Iris pigment epithelial cell (primary cell): ENCODE measurements at places on chromosomes 2 and 18.
A peak's percentile ranks its signal among the peaks of the same experiment; 100 is the strongest.

DNA sequence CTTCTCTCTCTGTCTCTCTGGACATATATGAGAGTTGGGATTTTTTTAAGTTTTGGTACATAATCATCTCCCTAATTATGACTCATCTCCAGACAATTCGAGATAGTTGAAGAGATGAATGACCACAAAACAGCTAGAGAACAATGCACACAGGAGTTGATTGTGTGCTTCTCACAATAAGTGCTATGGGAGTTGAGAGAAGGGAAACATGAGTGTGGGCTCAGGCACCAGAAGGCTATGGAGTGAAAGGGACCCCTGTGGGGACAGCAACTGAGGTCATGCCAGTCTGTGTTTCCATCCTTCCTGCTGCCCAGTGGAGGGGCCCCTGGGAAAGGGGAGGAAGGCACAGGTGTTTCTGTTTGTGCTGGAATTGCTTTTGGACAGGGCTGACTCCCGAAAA is 6.5 kb upstream of the YWHAQ start:
- peak; percentile 72 for DNase-seq

GRCh38 chr2:240135706-240136012 is 446 bp downstream of the COPS9 start:
- no peak for DNase-seq

DNA sequence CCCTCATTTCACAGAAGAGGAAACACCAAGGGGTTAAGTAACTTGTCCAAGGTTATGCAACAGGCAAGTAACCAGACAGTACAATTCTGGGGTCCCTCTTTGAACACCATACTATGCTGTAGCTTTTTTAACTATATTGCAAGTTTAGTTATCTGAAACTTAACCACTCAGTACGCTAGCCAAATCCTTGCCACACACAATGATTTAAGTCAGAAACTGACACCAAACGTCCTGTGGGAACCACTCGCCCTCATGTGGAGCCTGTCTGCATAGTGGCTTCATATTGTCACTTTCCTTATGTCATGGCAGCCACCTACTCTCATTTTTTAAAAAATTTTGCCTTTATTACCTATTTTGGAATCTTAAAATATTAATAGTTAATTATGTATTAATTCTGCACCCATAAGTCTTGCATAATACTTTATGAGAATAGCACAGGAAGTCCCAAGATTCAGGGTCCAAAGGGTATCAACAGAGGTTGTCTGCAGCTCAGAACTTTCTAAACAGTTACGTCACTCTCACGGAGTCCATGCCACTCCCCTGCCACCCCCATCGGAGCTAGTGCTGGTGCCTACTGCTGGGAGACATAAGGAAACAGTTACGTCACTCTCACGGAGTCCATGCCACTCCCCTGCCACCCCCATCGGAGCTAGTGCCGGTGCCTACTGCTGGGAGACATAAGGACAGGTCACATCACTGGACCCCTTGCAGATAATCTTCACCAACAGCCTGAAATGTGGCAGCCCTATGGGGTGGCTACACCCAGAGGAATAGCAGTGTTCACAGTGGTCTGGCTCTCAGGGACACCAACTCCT is 99.0 kb downstream of the L3MBTL4 start:
- no peak for DNase-seq

DNA sequence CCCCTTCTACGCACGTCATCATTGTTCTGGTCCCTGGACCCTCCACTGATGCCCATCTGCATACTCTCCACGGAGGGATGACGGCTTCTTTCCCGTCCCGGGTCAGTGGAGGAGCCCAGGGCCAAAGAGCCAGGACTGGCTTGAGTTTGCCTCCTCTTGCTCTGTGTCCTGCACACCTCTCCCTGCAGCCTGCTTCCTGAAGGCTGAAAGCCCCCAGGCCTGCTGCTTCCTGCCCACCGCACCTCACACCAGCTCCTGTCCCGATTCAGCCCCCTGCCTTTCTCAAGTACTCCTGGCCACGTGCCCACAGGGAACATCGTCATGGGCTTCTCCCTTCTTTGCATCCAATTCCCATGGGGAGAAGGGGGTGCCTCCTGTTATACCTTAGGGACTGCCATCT is 7.1 kb downstream of the ADCY3 start:
- no peak for DNase-seq

GRCh38 chr2:26723991-26724750 is 31.6 kb downstream of the KCNK3 start:
- DNase-seq, result peak; percentile 81

DNA sequence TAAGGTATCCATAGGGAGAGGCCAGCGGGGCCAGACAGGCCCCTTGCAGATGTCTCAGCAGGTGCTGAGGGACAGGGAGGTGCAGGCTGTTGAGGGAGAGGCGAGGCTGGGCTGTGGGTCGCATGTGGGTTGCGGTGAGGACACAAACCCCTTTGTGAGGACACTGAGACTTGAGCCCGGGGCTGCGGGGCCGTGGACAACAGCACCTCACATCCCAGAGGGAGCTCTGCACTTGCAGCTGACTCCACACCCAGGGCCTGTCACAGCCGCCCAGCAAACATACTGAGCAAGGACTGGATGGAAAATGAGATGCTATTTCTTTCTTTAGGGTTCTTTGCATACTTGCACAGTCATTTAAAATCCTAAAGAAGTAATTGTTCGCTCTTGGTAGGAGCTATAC is 95.3 kb upstream of the NFATC1 start:
- DNase-seq, result no peak

- DNase-seq, result no peak
Observed at GRCh38 chr18:12722731-12723130, 19.9 kb downstream of the PSMG2 start.

GRCh38 chr18:13439461-13439860 is 220.9 kb downstream of the LDLRAD4 start:
- DNase-seq, result no peak

- peak; percentile 25 for DNase-seq
Observed at GRCh38 chr2:180524499-180524898, 455.9 kb upstream of the UBE2E3 start.

DNA sequence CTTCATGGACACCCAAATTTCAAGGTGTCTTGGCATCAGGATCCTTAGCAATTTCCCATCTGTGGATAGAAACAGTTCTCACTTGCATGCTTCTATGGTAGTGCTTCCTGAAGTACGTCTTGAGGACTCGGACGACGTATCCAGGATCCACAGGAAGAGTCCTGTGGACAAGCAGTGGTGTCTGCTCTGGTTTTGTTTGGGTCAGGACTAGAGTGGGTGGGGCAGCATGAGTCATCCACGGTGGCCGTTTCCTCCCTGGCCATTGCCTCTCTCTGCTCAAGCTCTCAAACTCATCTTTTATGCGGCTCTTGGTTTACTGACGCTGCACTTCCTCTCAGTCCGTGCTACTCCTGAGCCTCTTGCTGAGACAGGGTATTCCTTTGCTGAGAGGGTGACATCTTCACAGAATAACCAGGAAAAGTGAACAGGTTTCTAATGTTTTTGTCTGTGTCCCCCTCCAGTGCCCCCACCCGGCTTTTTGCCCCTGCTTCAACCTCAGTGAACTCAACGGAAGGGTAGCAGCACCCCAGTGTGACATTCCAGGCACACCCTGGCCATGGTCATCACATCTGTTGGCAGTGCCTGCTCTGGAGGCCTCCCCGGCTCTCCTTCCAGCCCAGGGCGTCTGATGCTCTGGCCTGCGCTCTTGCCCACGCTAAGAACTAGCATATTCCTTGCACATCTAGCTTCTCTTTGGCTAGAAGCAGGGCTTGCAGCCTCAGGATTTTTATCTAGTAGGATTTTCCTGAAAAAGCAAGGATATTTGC is 62.2 kb downstream of the ARMC9 start:
- peak; percentile 14 for DNase-seq

GRCh38 chr2:168658706-168659105 is 143.7 kb upstream of the NOSTRIN start:
- DNase-seq, result no peak

GRCh38 chr2:133377021-133377481 is 191.2 kb downstream of the NCKAP5 start:
- DNase-seq, result peak; percentile 78

DNA sequence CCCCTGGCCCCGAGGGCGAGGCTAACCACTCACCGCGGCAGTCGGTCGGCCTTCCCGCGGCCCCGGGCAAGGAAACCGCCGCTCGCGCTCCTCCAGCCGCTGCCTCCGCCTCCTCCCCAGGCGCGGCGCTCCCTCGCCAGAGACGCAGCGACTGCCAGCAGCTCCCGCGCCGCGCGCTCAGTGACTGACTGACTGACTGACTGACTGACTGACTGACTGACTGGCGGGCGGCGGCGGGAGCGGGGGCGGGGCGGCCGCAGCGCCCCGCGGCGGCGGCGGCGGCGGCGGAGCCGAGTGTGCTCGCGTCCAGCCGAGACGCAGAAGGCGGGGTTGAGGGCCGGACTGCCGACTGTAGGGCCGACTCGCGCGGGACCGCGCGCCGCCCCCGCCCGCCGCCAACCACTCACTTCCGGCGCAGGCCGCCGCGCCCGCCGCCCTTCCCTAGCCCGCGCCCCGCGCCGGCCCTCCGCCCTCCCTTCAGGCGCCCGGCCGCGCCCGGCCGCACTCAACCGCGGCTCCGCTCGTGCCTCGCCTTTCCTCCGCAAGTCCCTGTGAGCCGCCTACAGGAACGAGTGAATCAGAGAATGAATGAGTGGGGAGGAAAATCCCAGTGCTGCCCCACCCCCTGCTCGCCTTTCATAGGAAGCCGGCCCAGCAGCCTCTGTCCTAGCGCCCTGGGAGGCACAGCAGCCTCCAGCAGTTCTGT is at the start of gene RAPH1:
Gene RAPH1, minus strand, starts transcription at position 224 of the 706 bp plus-strand sequence. CDS start 39,948 bp downstream, outside the sequence.
- peak; percentile 90 for DNase-seq

GRCh38 chr2:103327966-103328365 is 566.1 kb downstream of the TMEM182 start:
- DNase-seq, result no peak

DNA sequence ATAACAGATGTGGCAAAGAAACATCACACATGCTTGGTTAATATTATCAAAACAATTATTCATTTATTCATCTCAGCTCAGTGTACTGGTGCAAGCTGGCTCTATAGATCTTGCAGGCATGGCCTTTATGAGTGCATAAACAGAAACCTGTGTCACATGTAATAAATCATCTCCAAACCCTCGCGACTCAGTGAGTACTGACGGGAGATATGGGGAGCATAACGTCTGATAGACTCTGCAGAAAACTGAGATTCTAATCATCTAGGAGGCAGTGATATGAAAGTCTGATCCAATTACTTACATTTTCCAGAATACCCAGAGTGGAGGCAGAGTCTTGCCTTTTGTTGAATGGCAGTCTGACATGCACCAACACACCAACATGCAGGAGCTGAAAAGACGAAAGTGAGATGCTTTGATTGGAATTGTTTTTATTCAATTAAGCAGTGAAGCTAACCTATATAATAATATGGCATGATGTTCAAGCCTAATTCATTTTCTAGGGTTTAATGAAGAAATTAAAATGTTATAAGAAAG is 416.8 kb downstream of the RNF144A start:
- DNase-seq, result no peak

GRCh38 chr2:128362889-128363228 is 44.2 kb upstream of the HS6ST1 start:
- DNase-seq, result peak; percentile 81

DNA sequence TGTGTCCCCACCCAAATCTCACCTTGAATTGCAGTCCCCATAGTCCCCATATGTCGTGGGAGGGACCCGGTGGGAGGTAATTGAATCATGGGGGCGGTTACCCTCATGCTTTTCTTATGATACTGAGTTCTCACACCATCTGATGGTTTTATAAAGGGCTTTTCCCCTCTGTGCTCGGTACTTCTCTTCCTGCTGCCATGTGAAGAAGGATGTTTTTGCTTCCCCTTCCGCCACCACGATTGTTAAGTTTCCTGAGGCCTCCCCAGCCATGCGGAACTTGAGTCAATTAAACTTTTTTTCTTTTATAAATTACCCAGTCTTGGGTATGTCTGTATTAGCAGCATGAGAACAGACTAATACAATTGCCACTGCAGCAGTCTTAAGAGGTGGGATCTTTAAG is 134.9 kb downstream of the LTBP1 start:
- DNase-seq, result no peak

DNA sequence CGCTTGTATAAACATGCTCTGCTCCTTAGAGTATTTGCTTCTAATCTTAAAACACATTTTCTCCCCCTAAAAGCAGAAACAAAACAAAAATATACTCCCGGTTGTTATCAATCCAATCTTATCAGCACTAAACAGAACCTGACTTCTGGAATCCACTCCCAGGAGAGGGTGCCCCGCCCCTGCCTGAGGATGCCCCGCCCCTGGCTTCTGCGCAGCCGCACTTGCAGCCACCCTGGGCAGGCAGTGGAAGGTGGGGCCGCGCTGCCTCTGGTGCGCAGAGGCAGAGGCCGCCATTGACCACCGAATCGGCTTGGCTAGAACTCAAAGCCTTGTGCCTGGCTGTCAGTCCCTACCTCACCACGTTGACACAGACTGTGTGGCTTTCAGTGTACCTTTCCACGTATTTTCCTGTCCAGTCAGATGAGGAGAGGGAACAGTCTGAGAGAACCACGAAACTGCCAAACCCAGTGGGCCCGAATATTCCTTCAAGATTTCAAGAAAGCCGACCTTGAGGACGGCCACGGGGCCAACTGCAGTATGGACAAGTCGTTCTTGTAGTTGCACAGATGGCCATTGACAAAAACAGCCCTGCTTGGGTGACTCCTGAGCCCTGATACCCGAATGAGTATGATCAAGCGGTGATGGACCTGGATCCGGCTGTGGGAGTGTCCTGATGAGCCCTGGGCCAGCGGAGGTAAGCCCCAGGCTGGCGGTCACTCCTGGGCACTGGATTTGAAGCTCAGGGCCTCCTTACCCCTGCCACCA is 46.2 kb upstream of the ARHGAP28 start:
- DNase-seq, result no peak

GRCh38 chr18:36020174-36020711 is 47.1 kb downstream of the RPRD1A start:
- DNase-seq, result no peak

DNA sequence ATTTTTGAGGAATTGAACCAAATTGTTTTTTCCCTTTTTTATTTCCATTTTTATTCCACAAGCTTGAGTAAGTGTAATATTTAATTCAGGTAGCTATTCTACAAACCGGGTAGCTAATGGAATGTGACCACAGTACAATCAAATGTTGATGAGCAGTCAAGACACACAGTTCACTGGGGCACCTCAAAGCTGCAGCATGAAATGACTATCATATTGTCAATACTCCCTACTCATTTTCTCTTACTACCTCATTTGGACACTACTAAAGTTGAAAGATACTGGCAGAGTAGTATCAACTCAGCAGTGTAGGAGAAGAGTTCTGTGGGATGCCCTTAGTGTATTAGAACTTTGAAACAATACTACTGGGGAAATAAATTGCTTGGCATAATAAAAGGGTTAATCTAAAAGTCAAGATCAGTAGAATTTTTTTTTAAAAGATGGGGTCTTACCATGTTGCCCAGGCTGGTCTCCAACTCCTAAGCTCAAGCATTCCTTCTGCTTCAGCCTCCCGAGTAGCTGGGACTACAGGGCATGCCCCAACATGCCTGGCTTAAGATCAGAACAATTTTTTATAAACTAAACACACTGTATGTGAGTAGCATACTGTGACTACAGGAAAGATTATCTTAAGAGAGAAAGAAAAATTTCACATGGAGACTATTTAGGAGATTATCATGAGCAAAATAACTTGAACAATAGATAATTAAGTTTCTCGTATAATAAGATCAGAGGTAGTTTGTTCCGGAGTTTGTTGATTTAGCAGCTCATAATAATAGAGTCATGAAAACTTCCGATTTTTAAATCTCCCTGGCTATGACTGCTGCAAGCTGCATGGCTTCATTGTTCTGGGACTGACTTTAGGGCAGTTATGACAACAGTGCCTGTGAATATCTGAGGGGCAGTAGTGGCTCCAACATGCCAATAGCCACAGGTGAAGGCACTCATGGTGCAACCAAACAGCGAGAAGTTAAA is 43.7 kb downstream of the MYO3B start:
- peak; percentile 81 for DNase-seq

GRCh38 chr2:166814335-166814734 is 73.9 kb upstream of the XIRP2 start:
- no peak for DNase-seq
